ENCODE measurements at places on chromosomes 1 and 21. TPM values are rescaled to one million over a fixed set of nuclear protein-coding genes. Genes with fewer than 3 reads are reported as not detected.

KDF1 gene
- polyA plus RNA-seq: 0.20 TPM

DNA sequence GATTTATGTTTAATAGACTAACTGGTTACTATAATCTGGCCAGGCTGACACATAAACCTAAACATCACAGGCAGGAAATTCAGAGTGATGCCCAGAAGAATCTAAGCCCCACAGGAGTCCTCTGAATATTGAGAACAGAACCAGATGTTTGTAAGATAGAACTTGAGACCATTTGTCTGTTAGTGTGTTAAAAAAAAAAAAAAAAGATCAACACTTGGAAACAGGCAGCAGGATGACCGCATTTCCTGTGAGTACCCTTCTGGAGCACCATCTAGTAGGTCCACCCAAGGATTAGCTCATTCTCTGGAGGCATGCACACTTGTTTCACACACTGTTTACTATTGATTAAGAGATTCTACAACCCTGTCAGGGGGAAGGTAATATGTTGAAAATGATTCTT is 111.4 kb upstream of the VANGL1 start:
- no peak for DNase-seq

ETNK2 gene
- polyA plus RNA-seq: 26.5 TPM

DNA sequence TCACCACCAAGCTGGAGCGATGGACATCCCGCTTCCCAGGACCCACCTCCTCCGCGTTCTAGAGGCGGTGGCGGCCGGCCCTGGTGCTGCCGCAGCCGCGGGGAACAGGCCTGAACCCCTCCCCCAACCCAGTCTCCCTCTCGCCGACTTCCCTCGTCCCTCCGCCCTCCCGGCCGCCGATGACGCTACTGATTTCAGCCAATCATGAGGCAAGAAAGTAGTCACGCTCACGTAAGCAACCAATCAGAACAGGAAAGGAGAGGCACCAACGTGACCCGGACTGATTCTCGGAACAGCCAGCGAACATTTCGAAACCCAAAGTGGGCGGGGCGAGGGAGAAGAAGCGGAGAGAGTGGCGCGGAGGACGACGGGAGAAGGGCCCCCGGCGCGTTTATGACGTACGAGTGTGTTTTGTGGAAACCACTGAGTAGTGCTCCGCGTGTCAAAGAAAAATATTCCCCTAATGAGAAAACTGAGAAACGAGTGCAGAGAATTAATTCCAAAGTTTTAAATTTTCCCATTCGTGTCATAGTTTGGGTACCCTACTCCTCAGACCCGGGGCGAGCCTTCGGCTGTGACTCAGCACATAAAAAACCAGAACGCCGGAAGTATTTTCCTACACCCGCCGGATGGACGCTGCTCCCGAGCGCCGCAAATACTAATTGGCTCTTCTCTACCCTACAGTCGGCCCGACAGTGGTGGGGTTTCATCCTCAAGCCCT is at the start of gene NRDC:
Gene NRDC (minus strand): TSS at position 112 of the 721 bp plus-strand sequence. CDS start 112 bp downstream, outside the sequence.
- peak; percentile 100 for DNase-seq

DNA sequence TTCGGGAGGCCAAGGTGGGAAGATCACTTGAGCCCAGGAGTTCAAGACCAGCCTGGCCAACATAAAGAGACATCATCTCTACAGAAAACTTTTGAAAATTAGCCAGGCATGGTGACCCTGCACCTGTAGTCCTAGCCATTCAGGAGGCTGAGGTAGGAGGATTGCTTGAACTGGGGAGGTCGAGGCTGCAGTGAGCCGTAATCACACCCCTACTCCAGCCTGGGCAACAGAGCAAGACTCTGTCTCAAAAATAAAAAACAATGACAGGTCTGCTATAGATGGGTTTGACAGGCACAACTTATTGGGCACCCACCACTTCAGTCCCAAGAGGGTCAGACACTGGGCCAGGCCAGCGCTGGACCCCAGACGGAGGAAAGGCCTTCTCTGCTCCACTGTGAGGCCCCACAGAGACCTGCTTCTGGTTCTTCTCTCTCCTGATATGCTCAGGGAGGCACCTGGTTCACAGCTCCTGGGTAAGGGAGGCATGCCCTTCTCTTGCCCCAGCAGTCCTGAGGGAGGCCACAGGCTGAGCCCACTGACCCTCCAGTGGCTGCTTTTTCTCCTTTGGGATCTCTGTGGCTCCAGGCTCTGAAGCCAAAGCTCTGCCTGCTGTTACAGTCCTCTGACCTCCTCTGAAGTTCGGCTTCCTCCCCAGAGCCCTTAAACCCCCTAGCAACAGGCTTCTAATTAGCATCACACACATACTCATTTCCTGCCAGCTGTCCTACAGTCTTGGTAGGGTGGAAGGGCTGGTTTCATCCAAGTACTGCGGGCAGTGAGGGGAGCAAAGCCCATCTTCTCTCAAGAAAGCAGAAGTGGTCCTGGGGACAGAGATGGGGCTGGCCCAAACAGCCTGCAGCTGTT is 14.4 kb downstream of the S100A16 start:
- DNase-seq: no peak

DNA sequence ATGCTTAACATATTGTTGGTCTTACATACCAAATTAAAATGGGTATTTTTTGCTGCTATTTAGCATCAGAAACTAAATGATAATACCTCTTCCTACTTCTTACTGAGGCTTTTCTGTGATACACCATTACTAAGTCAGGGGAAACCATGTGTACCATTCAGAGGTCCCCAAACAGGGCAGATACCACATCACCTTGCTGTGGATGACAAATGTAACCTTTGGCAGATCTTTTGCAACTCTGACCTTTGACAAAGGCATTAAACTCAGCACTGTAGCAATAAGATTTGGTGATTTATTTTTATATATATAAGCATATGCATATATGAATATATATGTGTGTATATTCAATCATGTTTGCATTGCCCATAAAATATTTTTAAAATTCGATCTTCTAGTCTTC is 2.9 kb downstream of the FAM177B start:
- DNase-seq: no peak

- no peak for DNase-seq
Observed at GRCh38 chr1:179061360-179062282, 20.2 kb upstream of the TOR3A start.

DNA sequence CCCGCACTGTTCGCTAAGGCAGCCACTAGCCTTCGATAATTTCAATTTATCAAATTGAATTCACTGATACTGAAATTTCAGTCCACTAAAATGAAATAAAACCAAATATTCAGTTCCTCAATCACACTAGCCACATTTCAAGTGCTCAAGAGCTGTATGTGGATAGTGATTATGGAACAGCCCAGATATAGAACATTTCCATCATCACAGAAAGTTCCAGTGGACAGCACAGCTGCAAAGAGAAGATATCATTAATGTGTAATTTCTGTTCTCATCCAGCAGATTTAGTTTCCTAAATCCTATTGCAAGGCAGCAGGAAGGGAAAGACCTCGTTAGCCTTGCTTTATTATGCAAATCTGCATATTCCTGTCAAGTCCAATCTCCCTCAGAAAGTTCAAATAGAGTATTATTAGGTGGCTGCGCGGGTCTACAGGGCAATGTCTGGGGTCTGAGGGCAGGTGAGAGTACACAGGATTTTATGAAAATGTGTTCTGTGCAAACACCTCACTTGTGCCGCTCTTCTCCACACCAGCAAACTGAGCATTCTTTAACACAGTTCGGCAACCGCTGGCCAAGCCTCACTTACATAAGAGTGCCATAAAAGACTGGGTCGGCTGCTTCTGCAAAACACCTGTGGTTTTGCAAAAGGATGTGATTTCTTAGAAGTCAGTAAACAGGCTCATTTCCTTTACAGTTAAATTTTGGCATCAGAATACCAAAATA is 22.4 kb downstream of the CAPZB start:
- DNase-seq: no peak

ZNF593OS gene
- 1.2 TPM for polyA plus RNA-seq

GRCh38 chr1:1990222-1990621 is 13.4 kb downstream of the CFAP74 start:
- DNase-seq: no peak

CADM3 gene
- 11.4 TPM for polyA plus RNA-seq

DNA sequence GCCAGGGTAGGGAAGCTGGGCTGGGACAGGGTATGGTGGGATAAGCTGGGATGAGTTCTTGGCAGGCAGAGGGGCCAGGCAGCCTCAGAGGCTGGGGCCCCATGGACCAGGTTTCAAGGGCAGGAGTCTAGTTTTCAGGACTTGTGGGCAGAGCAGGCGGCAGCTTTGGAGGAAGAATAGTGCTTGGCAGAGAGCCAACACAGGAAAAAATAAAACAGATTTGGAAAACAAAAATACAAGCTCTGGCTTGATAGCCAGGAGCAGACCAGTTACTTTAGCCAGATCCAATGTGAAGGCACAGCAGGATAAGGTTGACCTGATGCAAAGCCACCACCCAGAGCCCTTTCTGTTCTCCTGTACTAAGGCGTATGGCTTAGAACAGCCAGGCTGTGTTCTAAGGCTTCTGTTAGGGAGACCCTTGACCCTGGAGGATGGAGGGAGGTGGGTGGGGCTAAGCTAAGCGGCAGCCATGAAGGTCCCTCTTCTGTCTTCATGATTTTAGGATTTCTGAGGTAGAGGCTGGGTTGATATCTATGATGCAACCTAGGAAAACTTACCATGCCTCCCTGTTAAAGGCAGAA is 5.5 kb downstream of the TRAF5 start:
- no peak for DNase-seq

- DNase-seq: no peak
Observed at GRCh38 chr1:30737357-30738039, 14.1 kb upstream of the MATN1 start.

PRDM16 gene
- polyA plus RNA-seq: 7.2 TPM

- no peak for DNase-seq
Observed at GRCh38 chr1:224159541-224159940, 23.5 kb upstream of the DEGS1 start.

DNA sequence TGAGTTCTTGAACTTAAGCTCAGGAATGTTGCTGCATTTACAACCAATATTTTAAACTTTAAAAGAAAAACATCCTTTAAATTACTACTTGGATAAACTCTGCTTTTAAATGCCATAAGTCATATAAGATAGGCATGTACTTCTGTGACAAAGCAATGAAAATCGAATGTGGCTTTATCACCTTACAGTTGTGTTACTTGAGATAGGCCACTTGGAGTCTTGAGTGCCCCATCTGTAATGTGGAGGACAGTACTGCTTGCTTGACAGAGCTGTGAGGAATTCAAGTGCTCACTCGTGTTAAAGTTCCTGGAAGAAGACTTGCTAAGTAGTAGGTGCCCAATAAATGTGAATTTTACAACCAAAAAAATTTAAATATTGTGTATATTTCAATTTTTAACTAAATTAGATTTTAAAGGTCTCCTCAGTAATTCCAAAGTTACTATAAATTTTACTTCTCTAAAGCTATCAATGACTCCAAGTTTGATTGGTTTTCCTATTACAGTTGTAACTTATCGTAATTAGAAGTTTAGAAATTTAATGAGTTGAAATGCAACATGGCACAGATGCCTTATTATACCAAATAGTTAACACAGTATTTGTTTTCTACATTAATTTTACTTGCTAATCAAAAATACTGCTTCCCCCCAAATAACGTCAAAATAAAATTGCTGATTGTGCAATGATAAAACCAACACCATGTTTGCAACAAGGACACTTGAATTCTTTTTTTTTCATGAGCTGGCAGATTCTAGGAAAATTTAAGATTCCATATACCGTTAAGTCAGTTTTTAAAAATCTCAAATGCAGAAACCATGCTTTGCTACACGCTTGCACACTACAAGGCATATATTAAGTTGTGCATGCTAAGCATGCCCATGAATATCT is 21.8 kb downstream of the PSMB2 start:
- no peak for DNase-seq

DNA sequence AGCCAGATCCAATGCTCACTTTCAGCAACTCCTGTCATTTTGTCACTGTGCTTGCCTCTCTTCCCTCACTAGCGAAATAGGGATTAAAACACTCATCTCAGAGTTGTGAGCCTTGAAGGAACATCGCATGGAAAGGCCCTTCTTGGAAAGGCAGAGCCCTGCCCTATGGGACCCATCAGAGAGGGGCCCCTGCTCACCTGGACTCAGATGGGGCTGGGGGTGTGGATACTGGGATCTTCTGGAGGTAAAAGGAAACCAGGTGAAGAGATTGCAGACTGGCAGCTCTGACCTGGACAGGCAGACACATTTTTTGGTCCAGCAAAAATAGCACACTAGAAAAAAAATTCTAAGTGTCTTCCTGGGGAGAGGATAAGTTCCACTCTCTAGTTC is 54.2 kb upstream of the EPS8L3 start:
- DNase-seq: no peak

GRCh38 chr1:43237121-43237520 is 32.7 kb upstream of the TMEM125 start:
- DNase-seq: no peak

CHIA gene
- polyA plus RNA-seq: not detected

DNA sequence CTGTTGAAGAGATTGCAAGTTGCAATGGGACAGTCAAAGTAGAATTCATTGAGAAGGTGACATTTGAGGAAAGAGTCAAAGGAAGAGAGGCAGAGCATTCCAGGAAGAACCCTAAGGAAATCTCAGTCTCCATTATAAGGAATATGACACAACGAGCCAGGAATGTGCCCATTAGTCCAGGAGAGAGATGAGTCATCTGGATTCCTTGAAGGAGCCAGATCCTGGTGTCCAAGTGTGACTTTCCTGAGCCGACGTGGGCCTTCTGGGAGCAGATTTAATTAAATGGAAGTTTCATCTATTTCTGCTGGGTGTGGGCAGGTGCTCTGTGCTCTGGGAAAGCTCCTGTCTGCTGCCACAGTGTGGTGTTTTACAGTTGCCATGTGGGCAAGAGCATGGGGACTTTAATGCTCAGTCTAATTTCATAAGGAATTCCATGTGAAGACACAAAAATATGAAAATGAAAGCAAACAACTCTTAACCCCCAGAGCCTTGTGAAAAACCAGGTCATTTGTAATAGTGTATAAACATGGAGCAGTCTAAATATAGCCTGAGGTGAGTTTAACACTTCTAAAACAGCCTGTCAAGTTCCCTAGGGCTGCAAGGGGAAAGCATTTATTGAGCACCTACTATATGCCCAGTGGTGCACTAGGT is 111.4 kb upstream of the ARTN start:
- no peak for DNase-seq

Measured in left renal pelvis (tissue), 4 donors.